ENCODE measurements at places on chromosomes 1 and 21.

DNA sequence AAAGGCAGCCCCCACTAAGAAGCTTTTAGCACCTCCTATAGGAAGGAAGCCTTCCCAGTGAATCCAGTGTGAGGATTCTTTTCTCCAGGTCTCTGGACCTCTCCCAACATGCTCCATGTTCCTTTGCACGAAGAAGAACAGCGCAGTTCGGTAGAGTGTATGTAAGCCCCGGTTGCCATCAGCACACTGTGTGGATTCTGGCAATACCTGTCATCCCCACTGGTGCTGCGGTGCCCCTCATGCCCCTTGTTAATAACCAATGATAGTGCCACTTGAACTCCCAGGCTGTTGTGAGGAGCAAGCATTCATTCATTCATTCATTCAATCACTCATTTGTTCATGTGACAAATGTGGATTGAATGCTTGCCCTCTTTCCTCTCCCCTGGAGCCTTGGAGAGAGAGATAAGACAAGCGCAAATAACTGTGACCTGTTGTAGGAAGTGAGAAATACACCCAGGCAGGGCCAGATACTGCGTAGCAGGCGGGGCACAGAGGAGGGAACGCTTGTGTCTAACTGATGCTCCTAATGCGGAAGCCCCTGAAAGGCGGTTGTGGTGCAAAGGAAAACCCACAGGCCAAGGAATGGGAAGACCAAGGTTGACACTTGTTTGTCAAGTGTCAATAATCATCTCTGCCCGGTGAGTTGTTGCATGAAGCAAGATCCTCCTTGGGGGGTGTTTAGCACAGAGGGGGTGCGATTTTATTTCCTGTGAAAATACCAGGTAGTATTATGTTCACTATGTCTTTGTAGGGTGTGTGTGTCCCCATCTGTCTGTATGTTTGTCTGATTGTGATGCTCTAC lies 9.8 kb downstream of the LGR6 start:
- DNase-seq: no peak

GRCh38 chr1:116253566-116254382 lies 119.3 kb upstream of the ATP1A1 start:
- DNase-seq: no peak

DNA sequence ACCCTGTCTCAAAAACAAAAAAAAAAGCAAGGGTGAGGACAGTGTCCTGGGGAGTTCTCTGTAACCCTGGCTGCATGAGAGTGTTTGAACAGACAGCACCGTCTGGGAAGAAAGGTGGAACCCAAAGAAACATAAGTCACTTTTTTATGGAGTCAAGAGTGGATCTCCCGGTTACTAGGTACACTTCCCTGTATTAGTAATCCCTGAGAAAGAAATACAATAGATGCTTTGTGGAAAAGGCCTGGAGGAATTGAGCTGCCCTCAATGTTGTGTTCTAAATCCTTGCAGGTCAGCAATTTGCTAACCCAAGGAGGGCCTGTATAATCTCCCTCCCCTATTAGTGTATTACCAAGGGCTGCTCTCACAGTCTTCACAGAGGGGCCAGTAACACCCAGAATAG lies 16.6 kb downstream of the DEGS1 start:
- no peak for DNase-seq

GRCh38 chr1:221704306-221704705 lies 37.6 kb downstream of the DUSP10 start:
- no peak for DNase-seq

DNA sequence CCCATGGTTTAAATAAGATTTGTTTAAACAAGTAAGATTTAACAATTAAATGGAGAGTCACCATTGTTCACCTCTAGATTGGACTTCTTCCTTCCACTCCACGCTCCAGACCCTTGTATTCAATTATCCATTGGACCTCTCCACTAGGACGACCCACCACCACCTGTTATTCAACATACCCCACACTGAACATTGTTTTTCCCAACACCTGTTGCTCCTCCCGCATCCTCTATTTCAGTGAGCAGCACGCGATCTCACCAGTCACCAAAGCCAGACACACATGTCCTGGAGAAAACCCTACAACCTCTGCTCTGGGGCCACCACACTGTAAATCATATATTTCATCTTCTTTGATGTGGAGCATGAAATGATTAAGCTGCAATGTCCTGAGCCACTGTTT lies 28.6 kb downstream of the ATP8B2 start:
- no peak for DNase-seq

GRCh38 chr1:214009423-214010196 lies 21.8 kb downstream of the PROX1 start:
- no peak for DNase-seq

DNA sequence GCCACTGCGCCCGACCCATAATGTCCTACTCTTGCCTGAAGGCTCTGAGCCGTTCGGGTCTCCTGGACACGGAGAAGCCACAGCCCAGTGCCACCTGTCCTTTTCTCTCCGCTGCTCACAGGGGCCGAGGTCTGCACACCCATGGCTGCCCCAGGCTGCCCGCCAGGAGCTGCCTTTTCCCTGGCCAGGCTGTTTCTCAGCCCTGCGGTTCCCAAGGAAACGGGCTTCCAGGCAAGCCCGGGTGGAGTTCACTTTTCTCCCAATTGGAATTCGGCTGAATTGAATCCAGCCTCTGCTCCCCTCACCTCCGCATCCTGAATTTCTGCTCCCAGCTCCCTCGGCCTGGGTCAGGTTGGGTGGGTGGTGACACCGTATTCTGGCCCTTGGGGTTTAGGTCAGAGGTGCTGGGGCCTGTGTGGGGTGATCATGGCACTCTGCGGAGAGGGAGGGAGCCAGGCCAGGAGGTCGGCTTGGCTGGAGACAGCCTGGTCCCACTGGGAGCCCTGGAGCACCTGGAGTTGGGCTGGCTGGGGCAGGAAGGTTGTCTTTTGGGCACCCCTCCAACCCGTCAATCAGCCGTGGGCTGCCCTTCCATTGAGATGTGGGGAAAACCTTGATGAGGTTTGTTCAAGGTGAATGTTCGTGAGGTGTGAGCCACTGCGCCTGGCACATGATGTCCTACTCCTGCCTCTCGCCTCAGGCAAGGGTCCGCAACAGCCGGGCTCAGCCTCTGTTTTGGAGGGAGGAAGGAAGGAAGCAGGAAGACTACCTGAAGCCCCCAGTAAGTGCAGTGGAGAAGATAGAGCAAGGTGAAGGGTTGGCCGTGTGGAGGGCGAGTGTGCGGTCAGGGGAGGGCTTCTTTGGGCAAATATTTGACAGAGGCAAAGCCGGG lies 25.1 kb downstream of the RRP1 start:
- no peak for DNase-seq

DNA sequence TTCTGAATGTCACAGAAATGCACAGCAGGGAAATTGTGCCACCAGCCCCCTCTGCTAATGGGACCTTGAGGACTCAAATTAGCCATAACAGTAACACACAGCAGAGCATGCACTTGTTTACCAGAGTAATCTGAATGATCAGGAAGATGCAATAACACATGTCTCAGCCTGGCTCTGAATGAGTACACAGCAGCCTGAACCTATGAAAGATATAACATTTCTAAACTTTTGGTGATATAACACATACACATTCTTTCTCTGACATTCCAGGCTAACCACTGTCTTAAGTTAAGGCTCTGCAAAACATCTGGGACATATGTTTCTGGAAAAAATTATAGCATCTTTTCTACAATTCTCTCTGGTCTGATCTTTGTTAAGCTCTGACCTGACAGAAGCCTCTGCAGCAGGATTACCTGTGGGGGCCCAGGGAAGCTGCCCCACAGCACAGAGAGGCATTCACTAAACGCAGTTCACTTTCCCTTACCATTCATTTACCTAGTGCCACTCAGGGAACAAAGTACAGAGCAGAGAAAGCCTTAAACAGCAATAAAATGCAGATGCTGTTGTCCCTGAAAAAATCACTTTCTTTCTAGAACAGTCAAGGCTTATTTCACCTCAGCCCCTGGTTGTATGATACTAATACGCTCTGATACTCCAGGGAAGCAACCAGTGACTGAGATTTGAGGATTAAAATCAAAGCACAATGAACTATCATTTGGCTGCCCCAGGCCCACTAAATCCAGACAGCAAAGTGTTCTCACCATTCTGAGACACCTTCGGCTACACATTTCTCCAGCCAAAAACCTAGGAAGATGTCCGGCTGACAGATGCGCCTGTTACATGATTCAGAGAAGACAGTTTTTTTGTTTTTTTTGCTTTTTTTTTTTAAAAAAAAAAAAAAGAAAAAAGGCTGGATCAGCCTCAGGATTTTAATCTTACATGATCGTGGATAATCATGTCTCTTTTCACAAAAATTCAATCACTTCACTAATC lies 54.0 kb upstream of the CNN3 start:
- no peak for DNase-seq
